ENCODE measurements at places on chromosomes 4 and X.

- DNase-seq, result no peak
Measured at GRCh38 chr4:17780501-17781299, 721 bp downstream of the FAM184B start.

DNA sequence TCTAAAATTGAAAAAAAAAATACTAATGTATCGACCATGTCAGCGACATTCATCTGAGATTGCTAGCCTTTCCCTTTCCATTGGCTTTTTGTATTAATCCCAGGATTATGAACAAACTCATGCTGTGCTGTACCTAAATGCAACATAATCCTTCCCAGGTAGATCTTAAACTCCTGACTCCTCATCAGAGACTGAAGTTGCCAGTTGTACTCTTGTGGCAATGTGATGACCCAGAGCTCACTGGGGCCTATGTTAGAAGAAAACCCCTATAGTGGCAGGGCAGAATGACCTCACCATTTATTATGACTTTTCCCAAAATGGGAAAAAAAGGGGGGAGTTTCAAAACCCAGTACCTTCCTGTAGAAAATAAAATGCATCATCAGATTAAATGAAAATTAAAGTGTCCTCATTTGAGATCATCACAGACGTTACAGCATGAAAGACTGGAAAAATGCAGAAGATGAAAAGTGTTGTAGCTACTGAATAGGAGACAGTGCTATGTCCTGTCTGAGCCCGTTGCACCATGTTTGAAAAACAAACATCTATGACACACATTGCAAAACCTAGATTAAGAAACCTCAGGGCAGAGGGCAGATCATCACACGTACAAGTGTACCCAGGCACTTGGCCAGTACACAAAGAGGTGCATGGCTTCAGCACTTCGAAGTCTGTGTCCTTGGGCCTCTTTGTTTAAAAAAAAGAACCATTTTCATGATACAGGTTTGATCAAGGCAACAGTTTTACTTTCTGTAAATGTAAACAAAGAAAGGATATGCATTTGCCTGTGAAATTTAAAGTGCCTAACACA is 6.8 kb upstream of the ACSL4 start:
- no peak for DNase-seq

- no peak for DNase-seq
Measured at GRCh38 chr4:19417256-19417655, 834.4 kb upstream of the SLIT2 start.

DNA sequence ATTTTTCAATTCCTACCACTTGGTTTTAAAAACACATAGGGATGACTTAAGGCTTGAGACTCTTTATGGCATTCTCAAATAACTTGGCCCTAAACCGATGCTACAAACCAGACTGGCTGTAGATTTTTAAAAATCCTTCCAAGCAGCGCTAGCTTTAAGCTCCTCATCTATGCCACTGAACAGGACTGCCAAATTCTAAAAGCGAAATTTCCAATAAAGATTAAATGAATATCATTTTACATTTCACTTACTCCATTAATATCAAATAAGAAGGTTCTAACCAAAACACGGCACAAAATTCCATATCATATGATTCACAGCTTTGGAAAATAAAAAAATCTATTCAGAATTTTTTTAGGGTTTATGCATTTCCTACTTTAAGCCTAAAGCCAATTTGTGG is 134.2 kb downstream of the FANCB start:
- DNase-seq, result no peak

DNA sequence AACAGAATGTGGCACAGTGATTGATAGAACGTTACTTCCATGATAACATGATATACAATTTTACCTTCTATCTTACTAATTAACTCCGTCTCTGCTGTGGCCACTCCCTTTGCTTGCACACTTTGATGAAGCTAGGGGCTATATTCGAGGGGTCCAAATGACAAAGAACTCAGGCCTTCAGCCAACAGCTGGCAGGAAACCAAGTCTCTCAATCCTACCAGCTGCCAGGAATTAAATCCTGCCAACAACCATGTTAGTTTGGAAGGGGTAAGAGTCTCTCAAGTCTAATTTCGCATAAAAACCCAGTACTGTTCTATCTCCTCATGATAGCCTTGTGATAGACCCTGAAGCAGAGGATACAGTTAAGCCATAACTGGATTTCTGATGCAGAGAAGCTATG is 1122.9 kb upstream of the PCDH10 start:
- DNase-seq, result no peak

DNA sequence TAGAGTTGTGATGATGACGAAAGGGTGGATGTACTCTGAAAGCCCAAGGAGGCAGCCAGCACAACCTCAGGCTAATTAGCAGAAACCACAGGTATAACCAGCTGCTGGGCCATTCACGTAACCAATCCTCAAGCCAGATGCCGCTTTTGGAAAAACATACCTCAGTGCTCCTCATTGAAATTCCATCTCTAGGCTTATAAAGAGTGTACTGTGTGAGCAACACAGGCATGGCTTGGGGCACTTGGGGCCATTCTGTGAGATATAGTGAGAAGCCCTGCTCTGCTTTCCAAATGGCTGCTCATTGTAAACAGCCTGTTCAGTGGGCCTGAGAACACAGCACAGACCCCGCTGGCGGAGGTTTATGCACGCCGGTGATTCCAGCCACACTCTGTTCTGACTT is 182.1 kb upstream of the HHIP start:
- no peak for DNase-seq

DNA sequence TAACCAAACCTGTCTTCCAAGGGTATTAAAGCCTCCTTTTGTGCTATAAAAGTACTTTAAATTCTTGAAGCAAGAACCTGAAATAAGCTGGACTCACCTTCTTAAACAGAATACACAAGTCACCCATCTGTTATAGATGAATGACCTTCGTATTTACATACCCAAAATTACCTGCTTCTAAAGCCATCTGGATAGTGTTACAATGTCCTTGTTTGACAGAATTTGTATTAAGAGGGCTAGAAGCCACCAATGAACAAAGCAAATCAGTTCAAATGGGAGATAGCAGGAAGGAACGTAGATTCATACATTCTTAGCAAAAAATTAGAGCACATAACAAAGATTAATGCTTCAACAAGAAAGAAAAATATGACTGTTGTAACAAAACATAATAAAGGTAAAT is 33.7 kb upstream of the CCSER1 start:
- DNase-seq, result no peak

- no peak for DNase-seq
Measured at GRCh38 chr4:47101453-47101852, 70.1 kb downstream of the GABRB1 start.

- peak; percentile 93 for DNase-seq
Measured at GRCh38 chrX:152958524-152959465, 35.1 kb downstream of the PNMA5 start.

DNA sequence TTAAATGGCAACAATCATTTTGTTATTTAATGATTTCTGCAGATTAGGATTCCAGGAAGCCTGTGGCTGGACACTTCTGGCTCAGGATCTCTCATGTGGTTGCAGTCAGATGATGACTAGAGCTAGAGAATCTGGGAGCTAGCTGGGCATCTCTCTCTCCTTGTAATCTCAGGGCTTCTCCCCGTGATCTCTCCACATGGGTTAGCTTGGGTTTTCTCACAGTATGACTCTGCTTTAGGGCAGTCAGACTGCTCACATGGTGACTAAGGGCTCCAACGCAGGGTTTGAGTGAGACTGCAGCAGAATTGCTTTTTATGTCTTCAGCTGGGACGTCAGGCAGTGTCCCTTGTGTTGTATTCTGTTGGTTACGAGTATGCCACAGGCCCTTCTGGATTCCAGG is 361.4 kb downstream of the CBLL2 start:
- no peak for DNase-seq

GRCh38 chr4:156968479-156968984 is 3.1 kb downstream of the PDGFC start:
- peak; percentile 20 for DNase-seq

DNA sequence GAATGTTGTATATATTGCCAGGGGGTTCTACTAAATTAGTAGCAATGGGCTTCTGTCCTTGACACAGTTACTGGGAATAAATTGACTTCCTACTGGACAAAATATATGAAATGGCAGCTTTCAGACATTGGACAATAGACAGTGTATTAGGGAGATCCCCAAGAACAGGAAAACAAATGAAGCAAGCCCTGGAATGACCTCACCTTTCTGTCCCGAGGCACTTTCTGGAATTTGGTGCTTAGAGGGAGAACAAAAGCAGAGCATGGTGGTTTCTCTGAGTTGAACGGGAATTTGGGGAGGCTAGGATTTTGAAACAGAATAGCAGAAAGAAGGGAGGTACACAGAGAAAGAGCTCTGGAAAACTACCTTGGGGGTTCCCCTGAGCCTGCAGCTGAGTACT is 187.7 kb upstream of the MAGEB2 start:
- no peak for DNase-seq

DNA sequence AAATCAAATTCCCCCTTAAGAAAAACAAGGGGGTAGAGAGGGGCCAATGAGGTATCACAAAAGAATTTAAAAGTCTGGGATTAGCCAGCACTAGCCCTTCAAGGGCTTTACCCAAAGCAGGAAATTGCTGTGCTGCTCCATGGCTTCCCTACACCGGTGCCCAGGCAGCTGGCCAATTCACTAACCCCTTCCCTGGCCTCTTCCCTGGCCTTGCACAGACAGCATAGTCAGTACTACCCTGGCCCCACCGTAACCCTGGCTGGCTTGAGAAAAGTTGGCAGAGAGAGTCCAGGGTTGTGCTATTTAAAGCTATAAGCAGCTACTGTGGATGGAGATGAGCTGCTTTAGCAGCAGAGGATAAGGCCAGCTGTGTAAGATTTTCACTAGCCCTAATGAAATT is 43.1 kb downstream of the ADAMTS3 start:
- DNase-seq, result no peak

DNA sequence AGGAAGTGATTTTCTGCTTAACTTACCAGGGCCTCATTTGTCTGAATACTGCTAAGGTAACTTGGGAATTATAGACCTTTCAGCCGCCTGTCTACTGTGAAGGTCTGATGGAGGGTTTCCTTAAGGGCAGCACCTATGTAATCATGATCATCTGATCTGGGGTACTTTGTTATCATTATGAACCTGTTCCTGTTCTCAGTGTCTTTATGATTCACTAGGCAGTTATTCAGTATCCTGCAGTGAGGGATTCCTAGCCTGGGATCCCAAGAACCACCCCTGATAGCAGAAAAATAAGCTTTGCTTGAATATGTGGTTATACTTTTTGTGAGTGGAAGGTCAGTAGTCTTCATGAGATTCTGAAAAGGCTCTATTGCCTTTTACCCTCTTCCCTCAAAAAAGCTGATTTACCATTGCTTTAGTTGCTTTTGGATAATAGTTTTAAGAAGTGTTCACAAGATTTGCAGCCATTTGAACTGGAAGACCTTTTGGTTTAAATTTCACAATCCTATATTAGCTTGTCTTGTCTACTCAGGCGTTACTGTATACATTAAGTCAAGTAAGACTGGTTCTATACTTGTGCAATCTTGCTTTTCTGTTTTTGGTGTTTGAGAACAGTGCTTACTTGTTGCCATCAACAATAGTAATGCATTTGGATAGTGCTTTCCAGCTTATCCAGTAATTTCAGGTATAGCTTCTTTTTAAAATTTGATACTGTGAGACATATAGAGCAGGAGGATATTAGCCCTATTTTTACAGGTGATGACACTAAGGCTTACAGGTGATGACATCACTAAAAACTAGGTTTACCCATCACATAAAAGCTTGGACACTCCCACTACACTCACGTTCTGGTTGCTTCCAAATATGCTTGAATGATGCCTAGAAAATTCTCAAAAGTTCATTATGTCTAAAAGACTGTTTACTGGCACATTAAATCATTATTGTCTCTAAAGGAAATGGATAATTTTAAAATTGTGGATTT is 60.0 kb downstream of the FHIP1A start:
- no peak for DNase-seq

- DNase-seq, result no peak
Measured at GRCh38 chr4:72112514-72113156, 80.8 kb downstream of the NPFFR2 start.

DNA sequence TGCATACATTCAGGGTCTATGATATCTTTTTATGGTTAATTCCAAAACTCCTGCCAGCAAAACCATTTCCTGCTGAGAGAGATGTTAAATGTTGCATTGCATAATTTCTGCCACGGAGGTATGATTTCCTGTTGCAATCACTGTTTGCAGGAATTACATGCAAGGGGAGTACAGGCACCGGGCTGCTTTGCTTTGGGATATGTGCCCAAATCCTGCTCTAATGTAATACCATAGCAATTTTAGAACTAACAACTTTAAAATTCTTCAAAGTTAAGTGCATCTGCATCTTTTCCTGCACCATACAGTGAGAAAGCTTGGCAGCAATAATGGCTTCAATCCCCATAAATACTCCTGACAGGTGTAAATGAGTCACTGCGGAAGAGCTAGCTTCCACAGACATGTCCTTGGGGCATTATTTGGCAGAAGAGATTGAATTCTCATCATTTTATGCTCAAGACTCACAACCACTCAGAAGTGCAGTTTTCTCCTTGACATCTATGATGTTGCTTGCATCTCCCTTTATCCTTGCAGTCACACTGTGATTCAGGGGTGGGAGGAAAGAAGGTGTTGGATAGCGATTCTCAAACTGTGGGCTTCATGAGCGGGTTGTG is 29.6 kb downstream of the TRIM2 start:
- DNase-seq, result no peak
